Activated T-cell treated with anti-CD3 and anti-CD28 coated beads, Interleukin-2, amount 50 U/mL, for 48 hours (primary cell): ENCODE measurements at places on chromosomes 3 and 15.

DNA sequence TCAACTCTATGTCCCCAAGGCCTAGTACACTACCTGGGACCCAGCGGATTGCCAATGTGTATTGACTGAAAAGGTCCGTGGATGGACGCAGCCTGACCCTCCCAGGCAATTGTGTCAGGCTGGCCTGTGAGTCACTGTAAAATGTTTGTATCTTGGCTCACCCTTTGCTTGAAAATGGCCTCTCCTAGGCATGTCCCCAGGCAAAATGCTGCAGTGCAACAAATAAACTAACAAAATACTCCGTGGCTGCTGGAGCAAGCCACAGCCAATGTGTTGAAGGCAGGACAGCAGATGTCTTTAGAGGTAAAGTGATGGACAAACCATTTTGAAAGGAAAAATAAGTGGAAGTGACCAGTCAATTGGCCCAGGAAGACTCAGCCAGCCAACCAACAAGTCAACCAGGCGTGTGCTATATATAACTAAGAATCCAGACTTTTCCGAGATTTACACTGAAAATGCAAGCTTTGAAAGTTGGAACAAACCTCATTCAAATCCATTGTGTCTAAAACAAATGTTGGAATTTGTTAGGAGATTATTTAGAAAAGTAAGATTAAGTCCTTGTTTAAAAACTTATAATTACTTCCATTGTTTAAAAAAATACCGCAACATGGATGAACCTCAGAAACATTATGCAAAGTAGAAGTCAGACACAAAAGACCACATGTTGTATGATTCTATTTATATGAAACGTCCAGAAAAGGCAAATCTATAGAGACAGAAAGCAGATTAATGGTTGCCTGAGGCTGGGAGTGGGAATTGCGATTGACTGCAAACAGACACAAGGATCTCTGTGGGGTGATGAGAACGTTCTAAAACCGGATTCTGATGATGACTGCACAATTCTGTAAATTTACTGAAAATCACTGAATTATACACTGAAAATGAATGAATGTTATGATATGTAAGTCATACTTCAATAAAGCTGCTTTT is 191.2 kb downstream of the TLE3 start:
- no peak for DNase-seq

- peak; percentile 44 for DNase-seq
Measured at GRCh38 chr3:27880969-27881892, 159.1 kb upstream of the EOMES start.

GRCh38 chr3:177201700-177202397 is 4.6 kb upstream of the TBL1XR1 start:
- peak; percentile 61 for DNase-seq

DNA sequence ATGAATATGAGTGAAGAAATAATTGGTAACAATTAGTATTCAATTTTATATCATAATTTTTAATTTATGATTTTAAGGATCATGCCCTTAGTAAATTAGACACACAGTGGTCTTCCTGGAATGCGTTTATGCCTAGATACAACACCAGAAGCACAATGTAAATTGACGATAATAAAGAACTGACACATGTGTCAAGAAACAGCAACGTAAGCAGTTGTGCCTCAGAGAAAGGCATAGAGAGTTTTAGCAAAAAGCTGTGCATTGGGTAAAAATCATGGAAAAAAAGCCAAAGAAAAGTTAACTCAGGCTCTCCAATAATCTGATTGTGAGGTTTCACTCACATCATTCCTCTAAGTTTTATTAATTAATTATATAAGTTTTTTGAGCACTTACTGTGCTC is 37.0 kb upstream of the CNTN6 start:
- DNase-seq: no peak

- no peak for DNase-seq
Measured at GRCh38 chr15:72538931-72539330, 64.8 kb downstream of the ARIH1 start.

- no peak for DNase-seq
Measured at GRCh38 chr3:123640740-123641462, 56.0 kb upstream of the HACD2 start.
